ENCODE measurements at places on chromosomes 2 and 18.

DNA sequence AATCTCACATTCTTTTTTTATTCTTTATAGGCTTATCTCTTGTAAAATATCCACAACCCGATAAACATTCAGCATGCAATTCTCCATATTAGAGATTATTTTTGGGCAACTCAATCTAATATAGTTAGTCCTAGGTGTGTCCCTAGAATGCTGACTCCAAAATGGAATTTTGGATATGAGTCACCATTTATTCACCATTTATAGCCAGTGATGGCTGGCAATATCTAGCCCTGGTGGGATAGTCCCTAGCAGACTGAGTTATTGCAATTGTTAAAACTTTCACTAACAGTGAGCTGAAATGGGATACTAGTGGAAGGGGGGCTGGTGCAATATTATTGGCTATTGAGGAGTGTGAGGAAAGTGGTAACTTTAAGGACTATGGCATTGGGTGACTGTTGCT lies 401.6 kb downstream of the SLC4A3 start:
- no peak for DNase-seq

- no peak for DNase-seq
Observed at GRCh38 chr2:1572638-1573037, 159.4 kb downstream of the TPO start.

DNA sequence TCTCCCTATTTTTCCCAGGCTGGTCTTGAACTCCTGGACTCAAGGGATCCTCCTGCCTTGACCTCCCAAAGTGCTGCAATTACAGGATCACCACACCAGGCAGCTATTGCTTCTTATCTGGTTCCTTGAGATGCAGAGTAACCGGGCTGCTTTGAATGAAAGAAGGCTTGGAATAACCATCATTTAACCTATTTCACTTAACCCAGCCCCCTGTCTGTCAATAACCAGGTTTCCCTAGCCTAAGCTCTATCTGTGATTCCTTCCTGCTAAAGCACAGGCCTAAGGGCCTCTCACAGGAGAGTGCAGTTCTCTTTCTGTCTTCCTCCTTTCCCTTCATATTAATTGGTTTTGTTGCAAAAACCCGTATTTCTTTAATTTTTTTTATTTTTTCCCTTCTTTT lies 393.5 kb upstream of the RAB12 start:
- no peak for DNase-seq

DNA sequence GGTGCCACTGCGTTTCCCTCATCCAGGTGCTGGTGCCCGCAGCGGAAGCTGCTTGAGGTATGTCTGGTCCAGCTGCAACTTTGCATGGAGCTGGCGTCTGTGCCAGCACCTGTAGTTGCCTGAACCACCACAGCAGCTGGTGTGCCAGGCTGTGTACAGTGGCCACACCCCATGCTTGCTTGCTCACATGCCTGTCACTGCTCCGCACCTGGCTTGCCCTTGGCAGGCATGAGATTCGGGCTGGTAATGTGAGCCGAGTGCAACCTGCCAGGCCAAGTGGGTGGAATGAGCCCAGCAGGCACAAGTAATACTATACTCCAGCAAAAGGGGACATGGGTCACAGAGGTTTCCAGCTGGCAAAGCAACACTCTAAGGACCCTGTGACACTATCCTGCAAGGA lies 1123.3 kb upstream of the ACVR2A start:
- DNase-seq: no peak

DNA sequence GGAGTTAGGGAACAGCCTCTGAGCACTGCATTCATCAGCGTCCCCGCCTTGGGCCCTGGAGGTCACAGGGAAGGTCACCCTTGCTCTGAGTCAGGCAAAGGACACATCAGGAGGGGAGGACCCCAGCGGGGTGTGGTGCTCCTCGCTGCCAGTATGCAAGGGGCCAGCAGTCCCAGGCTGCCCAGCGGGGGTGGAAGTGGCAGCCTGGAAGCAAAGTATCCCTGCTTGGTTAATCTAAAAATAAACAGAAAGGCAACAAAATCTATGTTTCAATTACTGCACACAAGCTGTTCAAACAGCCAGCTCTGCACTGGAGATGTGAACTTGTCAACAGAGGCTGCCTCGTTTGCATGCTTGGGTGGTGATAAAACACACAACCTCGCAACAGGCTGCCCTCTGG lies 164.1 kb downstream of the KLHL29 start:
- no peak for DNase-seq

- DNase-seq: no peak
Observed at GRCh38 chr2:75003276-75003675, 44.8 kb downstream of the POLE4 start.

GRCh38 chr2:200340508-200341224 lies 34.2 kb downstream of the SPATS2L start:
- DNase-seq: no peak

GRCh38 chr18:54931152-54931551 lies 28.1 kb downstream of the CCDC68 start:
- DNase-seq: no peak

GRCh38 chr2:190876631-190877030 lies 4.0 kb upstream of the GLS start:
- DNase-seq: no peak

Data from effector memory CD8-positive, alpha-beta T cell (primary cell).